ENCODE measurements at places on chromosomes 16 and 17.

- DNase-seq, result no peak
Observed at GRCh38 chr17:74450231-74450630, 16.2 kb upstream of the CD300A start.

DNA sequence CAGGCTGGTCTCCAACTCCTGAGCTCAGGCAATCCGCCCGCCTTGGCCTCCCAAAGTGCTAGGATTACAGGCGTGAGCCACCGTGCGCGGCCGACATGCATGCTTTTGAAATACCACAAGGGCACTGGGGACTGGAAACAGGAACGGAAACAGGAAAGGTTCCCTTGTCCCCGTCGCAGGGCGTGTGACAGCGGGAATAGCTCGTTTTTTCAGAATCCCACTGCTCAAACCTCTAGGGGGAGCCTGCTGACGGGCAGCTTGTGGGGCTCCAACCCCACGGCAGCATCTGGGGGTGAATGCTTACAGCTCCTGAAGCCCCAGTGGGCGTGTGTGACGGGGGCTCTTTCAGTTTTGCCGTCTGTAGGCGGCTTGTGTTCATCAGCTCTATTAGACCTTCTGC is 18.8 kb upstream of the ASGR2 start:
- DNase-seq, result peak; percentile 67

DNA sequence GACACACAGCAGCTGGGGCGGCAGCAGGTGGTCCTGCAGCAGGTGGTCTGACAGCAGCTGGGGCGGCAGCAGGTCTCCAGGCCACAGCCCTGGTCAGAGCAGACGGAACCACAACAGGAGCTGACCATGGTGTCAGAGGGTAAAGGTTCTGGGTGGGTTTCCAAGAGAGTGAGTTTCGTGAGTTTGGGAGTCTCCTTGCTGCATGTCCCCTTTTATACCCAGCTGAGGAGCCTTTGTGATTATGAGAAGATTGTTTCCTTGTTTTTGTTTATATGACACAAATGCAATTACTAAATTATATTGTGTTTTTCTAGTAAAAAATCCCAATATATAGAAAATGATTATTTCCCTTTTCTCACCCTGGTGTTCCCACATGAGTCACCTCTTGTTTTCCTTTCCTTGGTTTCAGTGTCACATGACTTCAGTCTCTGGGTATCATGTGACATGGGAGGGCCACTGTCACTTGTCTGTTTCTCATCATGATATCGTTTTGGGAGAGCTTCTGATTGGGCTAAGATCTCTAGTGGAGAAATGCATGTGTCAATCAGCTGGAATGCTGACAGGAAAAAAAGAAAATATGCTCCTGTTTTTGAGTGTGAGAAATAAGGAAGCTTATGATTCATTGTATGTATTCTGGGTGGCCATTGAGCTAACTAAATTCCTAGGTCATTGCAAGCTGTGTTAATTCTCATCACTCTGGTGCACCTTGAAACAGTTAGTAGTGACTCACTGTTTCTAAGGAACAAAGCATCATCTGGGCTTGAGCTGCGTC is at the start of gene KRTAP4-6:
Gene KRTAP4-6, minus strand, starts transcription at position 185 of the 772 bp plus-strand sequence. Its CDS starts 57 bp downstream, at position 128.
- DNase-seq, result no peak

DNA sequence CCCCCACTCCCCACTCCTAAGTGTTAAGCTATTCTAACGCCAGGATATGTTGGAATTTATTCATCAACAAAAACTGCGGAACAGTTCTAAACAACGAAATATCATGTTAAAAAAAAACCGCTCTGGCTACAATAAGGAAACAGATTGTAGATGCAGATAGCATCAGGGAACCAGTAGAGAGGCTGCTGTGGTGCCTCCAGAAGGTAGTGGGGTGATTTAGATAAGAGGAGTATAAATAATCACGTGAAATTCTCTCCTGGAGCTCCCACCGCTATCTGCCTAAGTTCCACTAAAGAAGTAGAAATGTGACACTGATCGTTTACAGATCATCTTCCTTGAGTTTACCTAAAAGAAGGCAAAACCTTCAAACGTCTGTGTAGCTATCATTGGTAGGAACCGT is 8.0 kb downstream of the AHSP start:
- DNase-seq, result peak; percentile 94

- DNase-seq, result no peak
Observed at GRCh38 chr16:85187886-85188285, 75.6 kb upstream of the CIBAR2 start.

DNA sequence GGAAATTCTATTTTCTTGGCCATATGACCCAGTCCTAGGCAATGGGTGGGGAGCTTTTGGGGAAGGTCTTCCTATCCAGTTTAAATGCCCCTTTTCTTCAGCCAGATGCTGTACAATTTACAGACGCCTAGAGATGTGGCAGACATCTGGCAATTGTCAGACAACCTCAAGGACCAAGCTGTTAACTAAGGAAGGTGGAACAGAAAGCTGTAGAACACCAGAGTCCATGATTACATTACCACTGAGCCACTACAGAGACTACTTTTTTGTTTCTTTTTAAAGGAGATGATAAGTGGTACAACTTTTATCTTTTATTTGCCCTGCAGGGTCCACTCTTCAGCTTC is 21.1 kb upstream of the CORO6 start:
- no peak for DNase-seq

GRCh38 chr16:14104066-14104465 is 32.9 kb downstream of the MRTFB start:
- no peak for DNase-seq

Data from hematopoietic multipotent progenitor cell treated with erythropoietin and hydrocortisone succinate and interleukin-3 and kit ligand, for 6 days (in vitro differentiated cells).